Sciatic nerve (tissue), 2 donors: ENCODE measurements at places on chromosomes 13 and 19.

- no peak for DNase-seq
Observed at GRCh38 chr13:40540328-40541044, 126.0 kb downstream of the FOXO1 start.

DNA sequence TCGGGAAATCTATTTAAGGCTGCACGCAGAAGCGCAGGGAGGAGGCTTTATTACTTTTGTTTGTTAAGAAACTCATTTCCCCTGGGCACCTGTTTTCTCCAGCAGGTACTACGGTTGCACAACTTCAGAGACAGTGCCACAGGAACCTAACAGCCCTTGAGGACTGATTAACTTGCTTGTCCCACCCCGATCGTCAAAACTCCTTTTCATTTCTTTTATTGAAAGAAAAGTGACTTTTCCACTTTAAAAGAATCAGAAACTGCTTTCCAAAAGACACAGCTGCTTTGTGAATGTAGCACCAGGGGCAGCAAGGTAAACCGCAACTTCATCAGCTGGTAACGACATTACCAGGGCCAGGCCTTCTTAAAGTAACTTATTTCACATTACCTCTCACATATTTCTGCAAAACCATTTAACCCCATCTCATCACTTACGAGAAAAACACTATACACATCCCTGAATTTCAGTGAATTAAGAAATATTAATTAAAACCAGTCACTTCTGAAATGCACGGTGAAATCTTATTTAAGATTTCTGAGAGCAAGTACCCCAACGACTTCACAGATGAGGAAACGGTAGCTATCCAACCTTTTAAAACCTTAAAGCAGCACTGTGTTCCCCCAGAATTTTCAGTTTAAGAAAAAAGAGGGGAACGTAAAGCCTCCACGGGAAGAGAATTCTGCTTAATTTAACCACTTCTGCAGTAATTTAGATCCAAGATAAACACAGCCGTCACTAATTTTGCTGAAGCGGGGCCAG is 1.4 kb downstream of the ANKRD10 start:
- DNase-seq = no peak

DNA sequence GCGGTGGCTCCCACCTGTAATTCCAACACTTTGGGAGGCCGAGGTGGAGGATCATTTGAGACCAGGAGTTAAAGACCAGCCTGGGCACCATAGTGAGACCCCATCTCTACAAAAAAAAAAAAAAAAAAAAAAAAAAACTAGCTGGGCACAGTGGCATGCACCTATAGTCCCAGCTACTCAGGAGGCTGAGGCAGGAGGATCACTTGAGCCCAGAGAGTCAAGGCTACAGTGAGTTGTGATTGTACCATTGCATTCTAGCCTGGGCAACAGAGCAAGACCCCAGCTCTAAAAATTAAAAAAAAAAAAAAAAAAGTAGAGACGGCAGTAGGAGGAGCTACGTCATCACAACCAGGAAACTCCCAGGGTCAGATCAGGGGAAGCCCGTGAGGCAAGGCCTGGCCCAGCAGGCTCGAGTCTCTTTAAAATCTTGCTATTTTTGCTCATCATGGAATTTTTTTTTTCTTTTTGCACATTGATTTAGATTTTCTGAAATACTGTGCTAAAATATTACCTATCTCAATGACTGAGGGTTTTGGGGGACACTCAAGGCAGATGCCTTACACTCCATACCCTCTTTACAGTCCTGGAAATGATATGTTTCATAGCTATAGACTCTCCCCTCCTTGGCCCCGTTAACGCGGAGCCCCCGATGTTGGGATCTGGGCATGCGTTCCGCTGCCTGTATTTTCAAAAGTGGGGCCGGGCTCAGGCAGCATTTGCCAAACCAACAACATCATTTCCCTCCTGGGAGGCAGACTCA is 44.4 kb upstream of the USE1 start:
- DNase-seq = no peak

DNA sequence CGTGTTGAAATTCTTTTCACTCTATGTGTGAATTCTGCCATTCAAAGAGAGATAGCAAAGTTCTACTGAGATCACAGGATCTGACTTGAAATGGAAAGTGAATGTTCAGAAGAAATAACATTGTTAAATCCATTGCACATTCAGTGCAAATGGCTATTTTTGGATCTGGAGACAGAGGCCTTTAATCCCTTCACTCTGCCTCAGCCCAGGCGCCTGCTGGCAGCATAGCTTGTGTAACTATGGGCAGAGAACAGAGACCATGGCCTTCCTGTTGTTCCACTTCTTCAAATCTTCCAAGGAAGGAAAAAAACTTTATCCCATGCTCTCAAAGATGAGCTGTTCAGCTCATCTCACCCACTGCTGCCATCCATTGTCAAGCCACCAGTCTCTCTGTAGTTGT is 265.4 kb downstream of the LMO7 start:
- DNase-seq = no peak
